Activated CD4-positive, alpha-beta T cell treated with anti-CD3 and anti-CD28 coated beads, Interleukin-2, Interleukin-6, amounts not matched to agents 100 ng/mL and 50 ng/mL, durations not matched to agents 16 hours and 8 hours (primary cell): ENCODE measurements at places on chromosomes 1 and 21.

GRCh38 chr1:179809506-179810366, 66.6 kb downstream of the FAM163A start:
- peak; percentile 69 for DNase-seq

GRCh38 chr21:14630556-14631069, 84.5 kb upstream of the SAMSN1 start:
- peak; percentile 69 for DNase-seq

GRCh38 chr1:237864338-237865244, 26.1 kb downstream of the ZP4 start:
- DNase-seq: peak; percentile 47

DNA sequence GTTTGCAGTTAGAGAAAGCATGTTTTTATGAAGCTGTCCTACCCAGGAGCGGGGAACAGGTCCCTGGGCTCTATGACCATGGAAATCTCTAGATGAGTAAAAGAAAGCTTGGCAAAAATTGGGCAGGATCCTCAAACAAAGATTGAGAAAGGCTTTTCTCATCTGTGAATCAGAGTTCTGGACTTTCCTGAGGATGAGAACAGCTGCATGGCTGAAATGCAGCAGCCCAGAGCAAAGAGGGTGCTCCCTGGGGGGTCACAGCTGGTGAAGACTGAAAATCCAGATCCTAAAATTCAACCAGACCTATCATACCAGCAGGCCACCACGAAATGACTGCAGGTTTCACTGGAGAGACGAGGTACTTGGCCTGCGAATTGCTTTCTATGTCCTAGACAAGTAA, 65.7 kb upstream of the APP start:
- no peak for DNase-seq
